NCI-H1105 (cell line): ENCODE measurements at places on chromosomes 11 and 22.

- DNase-seq, result peak; percentile 43
Measured at GRCh38 chr11:122095681-122096262, 20.2 kb downstream of the BLID start.

- DNase-seq, result no peak
Measured at GRCh38 chr22:50161508-50162390, 8.8 kb upstream of the PANX2 start.

GRCh38 chr11:63884196-63884932 lies 32.6 kb downstream of the RCOR2 start:
- no peak for DNase-seq

GRCh38 chr22:19663286-19663815 lies 51.0 kb upstream of the SEPTIN5 start:
- DNase-seq, result no peak

DNA sequence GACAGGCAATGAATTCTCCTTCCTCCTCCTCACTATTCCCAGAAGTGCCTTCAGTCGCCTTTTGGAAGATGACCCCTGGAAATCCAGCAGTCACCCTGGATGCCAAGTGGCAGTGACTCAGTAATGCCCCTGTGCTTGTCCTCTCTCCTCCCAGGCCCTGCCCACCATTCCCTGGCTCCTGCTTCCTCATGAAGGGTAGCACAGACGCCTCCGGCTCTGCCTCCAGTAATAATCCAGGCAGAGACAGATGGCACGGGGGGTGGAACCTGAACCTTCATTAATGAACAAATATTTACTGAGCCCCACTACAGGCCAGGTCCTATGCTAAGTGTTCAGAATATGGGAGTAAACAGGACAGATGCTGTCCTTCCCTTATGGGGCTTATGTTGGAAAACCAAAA lies 23.2 kb downstream of the SYT13 start:
- DNase-seq, result peak; percentile 65

GRCh38 chr11:101445761-101446160 lies 138.0 kb downstream of the TRPC6 start:
- no peak for DNase-seq

GRCh38 chr11:13834463-13834862 lies 128.1 kb upstream of the SPON1 start:
- no peak for DNase-seq

- no peak for DNase-seq
Measured at GRCh38 chr11:47351156-47352126, 1.1 kb downstream of the MYBPC3 start.

GRCh38 chr11:119424775-119425174 lies 1.8 kb upstream of the THY1 start:
- no peak for DNase-seq

DNA sequence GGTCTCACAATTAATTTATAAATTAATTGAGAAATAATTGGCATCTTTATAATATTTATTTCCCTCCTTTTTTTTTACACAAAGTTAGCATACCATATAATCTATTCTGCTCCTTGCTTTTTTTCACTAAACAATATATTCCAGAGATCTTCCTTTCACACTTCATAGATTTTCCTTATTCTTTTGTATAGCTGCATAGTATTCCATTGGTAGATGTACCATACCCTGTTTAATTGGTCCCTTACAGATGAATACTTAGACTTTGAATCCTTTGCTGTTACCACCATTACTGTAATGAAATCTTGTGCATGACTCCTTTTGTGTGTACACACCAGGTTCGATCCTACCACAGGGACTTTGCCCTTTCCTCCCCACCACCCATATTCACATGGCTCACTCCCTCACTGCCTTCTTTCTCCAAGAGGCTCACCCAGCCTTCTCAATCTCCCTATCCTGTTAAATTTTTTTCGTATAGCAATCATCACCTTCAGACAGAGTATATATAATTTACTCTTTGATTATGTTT lies 48.9 kb downstream of the RBX1 start:
- DNase-seq, result no peak

- no peak for DNase-seq
Measured at GRCh38 chr22:36196254-36197064, 5.2 kb downstream of the APOL4 start.

DNA sequence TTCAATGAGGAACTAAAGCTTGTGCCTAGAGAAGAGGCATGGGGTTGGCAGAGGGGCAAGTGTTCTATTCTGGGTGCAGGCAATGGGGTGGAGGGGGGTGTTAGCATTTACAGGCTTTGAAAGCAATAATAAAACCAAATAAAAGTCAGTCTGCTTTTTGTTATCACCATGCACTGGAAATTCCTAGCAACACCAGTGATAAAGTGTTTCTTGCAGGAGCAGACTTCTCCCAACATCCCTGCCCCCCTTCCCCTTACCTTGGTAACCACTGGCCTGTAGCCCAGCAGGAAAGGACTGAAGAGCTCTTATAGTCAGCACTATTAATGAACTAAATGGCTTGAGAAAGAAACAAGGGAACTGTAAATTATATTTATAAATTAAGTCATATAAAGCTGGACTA lies 65.2 kb upstream of the SESN3 start:
- DNase-seq, result peak; percentile 80

- no peak for DNase-seq
Measured at GRCh38 chr11:121886996-121887395, 229.0 kb downstream of the BLID start.

- DNase-seq, result peak; percentile 84
Measured at GRCh38 chr22:45318168-45318557, 8.4 kb downstream of the FAM118A start.
